AG04450 (cell line): ENCODE measurements at places on chromosomes 11 and 22. TPM values are rescaled to one million over a fixed set of nuclear protein-coding genes. Genes with fewer than 3 reads are reported as not detected.

TRPM5 gene
- polyA plus RNA-seq = not detected in 2 replicates

DNA sequence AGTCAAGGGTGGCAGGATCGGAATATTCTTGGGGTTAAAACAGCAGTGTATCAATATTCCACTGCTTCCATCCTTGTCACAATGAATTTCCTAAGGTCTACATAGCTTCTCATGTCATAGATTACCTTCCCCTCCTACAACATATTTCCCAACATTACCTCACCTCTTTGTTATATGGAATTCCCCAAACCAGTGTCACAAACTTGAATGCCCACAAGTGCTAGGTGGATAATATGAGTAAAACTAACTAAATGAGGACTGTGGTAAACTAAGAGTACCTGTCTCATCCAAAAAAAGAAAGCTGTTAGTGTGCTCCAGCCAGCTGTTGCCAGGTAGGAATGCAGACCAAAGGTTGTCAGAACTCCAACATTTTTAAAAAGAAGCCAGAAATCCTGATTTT lies 17.0 kb upstream of the NUCB2 start:
- DNase-seq = no peak

FBXO3 gene
- 33.3 and 43.4 TPM in 2 replicates for polyA plus RNA-seq

DNA sequence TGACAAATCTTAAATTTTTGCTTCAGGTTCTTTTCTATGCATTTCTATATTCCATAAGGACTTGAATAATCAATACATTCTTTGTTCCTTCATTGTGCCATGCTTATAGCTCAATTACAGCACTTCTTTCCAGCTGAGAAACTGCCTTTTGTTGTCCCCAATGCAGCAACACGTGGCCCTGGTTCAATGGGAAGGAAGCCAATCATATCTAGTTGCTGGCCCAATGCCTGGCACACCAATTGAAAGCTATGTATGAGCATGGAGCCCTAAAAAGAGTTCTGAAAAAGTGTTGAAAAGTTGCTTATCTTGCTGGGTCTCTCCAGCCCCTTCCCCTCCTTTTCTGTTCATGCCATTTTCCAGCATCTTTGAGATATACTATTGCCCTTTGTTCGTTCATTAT lies 448.0 kb upstream of the FAT3 start:
- no peak for DNase-seq

UBQLN3 gene
- not detected in 2 replicates for polyA plus RNA-seq

OR51F2 gene
- not detected in 2 replicates for polyA plus RNA-seq

GRCh38 chr22:37378642-37379058 lies 48.6 kb downstream of the ELFN2 start:
- DNase-seq = no peak

GRCh38 chr11:45949992-45950407 lies 27.5 kb downstream of the LARGE2 start:
- DNase-seq = no peak

DNA sequence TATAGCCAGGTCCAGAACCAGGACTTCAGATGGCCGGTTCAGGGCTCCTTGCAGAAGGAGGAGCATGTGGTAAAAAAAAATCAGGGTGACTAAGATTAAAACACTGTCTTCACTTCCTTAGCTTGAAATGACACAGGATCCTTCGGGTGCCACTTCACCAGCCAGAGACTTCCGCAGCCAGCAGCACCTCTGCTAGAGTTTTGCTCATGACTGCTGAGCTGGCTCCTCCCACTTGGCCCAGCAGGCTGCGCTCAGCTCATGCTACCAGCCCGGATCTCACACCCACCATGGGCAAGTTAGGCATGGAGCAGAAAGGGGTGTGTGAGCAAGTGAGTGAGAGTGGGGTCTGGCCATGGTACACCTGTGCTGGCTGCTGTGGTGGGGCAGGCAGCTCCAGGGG lies 6.6 kb upstream of the MS4A18 start:
- DNase-seq = no peak

- peak; percentile 26 for DNase-seq
Observed at GRCh38 chr22:24189249-24190158, 8.2 kb downstream of the SUSD2 start.

DNA sequence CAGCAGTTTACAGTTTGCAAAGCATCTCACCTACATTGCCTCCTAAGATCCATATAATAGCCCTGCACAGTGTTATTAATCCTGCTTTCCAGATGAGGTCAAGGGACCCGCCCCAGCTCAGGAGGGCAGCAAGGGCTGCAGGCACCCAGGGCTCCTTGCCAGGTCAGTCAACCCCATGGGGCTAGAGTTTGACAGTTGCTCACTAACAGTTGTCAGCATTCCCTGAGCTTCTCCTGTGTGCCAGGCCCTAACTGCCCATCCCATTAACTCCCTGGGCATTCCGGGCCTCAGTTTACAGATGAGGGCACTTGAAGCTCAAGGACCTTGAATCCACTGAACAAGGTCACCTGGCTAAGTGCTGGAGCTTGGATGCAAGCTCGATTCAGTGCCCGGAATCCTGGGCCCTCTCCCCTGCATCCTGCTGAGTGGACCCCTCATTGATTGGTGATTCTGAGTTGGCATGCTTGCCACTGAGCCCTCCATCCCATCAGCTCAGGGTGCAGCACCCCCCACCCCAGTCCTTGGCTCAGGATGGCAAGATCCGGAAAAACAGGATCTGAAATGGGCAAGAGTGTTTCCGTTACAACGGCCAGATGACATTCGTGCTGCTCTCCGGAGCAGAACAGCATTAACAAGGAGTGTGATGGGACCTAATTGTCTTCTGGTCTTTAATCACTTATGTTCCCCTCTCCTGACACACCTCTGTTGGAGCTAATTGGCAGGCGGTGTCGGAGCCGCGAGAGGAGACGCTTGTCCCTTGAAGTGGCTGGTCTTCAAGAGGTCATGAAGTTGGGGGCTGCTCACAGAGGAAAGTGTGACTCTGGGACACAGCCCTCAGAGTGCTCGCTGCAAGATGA lies 87.4 kb upstream of the SHISAL1 start:
- no peak for DNase-seq

KDM4D gene
- polyA plus RNA-seq = 0.62 and 0.68 TPM in 2 replicates

- no peak for DNase-seq
Observed at GRCh38 chr11:115739146-115739545, 234.9 kb upstream of the CADM1 start.

- no peak for DNase-seq
Observed at GRCh38 chr11:69005183-69005630, 7.8 kb downstream of the MRGPRF start.

GRCh38 chr11:74024261-74025029 lies 15.6 kb upstream of the UCP3 start:
- peak; percentile 59 for DNase-seq

SMTNL1 gene
- not detected in 2 replicates for polyA plus RNA-seq

DNA sequence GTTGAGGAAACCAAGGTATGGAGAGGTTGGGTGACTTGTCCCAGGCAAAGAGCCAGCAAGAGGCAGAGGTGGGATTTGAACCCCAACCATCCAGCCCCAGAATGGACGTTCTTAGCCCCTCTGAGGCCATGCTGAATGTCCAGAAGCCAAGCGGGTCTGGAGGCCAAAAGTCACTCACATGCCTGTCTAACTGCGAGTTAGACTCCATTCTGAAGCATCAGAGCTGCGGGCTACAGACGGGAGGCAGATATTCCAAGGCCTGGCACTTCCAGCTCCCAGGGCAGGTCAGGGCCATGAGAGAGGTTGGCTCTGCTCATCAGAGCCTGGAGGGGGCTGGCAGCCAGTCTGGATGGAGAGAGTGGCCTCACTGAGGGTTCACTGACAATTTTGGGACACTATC lies 616.5 kb downstream of the BRD1 start:
- no peak for DNase-seq
